Smooth muscle cell of the umbilical artery (primary cell): ENCODE measurements at places on chromosomes 7 and 10. TPM values are rescaled to one million over a fixed set of nuclear protein-coding genes. Genes with fewer than 3 reads are reported as not detected.

The SLIT1 gene
- total RNA-seq, result 0.05 TPM in 1 of 2 replicates, not detected in the other

The NODAL gene
- not detected in 2 replicates for total RNA-seq

The HACD1 gene
- 30.0 and 39.1 TPM in 2 replicates for total RNA-seq

The H2BK1 gene
- total RNA-seq, result not detected in 2 replicates

The PROSER2 gene
- 0.92 and 1.8 TPM in 2 replicates for total RNA-seq

The WEE2 gene
- not detected in 2 replicates for total RNA-seq

The AQP1 gene
- 19.5 and 27.0 TPM in 2 replicates for total RNA-seq

The PAX4 gene
- not detected in 2 replicates for total RNA-seq

The EGR2 gene
- 2.3 and 4.8 TPM in 2 replicates for total RNA-seq

The ZNF467 gene
- total RNA-seq, result 0.14 and 0.59 TPM in 2 replicates

The KIAA1217 gene
- total RNA-seq, result 3.0 and 7.1 TPM in 2 replicates

The MPP7 gene
- 0.59 and 1.3 TPM in 2 replicates for total RNA-seq

The BPGM gene
- 19.3 and 45.1 TPM in 2 replicates for total RNA-seq

The MLXIPL gene
- total RNA-seq, result not detected in 2 replicates

The CYP2C19 gene
- not detected in 2 replicates for total RNA-seq

The PNLIP gene
- total RNA-seq, result not detected in 2 replicates

The TMEM196 gene
- total RNA-seq, result not detected in 2 replicates

The SH2D4B gene
- total RNA-seq, result under 0.01 TPM in 1 of 2 replicates, not detected in the other

The TAS2R38 gene
- total RNA-seq, result not detected in 2 replicates

The OR2F1 gene
- not detected in 2 replicates for total RNA-seq

The COL28A1 gene
- total RNA-seq, result 0.32 TPM in 1 of 2 replicates, not detected in the other

The CYP3A7 gene
- total RNA-seq, result 0.30 and 1.1 TPM in 2 replicates

The ELFN1 gene
- 0.30 and 0.74 TPM in 2 replicates for total RNA-seq
